ENCODE measurements at places on chromosomes 1 and 21.

GRCh38 chr1:110682898-110683297, 8.2 kb upstream of the KCNA3 start:
- no peak for DNase-seq

DNA sequence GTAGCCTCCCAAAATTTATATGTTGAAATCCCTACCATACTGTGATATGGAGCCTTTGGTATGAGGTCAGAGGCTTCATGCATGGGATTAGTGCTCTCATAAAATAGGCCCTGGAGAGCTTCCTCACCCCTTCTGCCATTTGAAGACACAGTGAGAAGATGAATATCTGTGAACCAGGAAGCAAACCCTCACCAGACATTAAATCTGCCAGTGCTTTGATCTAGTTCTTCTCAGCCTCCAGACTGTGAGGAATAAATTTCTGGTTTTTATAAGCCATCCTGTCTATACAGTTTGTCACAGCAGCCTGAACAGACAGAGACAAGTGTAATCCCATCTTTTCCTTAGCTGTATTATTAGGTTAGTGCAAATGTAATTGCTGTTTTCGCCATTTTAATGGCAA, 88.4 kb downstream of the OLFML2B start:
- DNase-seq: no peak

DNA sequence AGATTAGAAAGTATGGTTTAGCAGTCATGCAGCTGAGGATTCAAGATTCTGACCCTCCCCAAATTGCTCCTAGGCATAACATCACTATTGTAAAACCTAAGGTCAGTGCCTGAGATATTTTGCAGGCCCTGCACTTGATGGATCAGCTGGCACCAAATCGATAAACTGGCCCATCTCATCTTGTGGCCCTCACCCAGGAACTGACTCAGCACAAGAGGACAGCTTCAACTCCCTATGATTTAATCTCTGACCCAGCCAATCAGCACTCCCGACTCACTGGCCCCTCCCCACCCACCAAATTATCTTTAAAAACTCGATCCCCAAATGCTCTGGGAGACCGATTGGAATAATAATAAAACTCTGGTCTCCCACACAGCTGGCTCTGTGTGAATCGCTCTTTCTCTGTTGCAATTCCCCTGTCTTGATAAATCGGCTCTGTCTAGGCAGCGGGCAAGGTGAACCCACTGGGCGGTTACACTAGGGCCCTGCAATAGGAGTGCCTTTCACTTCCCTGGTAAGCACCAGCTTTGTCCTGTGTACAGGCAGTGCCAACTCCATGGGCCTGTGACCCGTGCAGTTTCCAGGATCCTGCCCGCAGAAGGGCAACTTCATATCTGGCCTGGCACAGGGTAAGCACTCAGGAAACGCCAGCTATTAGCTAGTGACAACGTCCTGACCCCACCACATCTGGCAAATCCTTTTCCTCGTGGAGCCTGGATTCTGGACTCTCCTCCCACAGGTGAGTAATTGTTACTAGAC, 28.7 kb upstream of the SLC2A5 start:
- no peak for DNase-seq

DNA sequence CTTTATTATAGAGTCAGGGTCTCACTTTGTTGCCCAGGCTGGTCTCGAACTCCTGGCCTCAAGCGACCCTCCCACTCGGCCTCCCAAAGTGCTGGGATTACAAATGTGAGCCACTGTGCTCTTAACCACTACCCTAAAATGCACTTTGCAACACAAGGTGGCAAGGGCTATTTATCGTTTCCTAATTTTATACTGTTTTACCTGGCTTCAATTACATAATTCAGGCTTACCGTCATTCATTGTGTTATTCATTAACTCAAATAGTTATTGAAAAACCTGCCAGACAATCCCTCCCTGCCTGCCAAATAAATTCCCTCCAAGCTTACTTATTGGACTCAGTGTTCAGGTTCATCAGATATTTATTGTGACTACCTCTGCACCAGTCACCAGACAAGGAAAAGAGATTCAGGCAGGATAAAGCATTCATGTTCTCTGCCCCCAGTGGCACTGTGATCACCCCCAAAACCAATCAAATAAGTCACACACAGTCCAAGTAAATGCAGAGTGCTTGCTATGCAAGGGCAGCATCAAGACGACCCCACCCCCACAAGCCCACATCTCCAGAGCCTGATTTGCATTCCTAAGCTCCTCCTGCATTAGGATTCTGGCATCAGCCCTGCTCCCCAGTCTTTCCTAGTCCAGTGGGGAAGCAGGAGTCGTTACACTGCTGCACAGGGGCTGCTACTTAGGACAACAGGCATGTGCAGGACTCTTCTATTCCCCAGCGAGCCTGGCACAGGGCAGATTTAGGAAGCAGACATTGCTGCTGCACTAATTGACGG, 8.1 kb downstream of the PAQR7 start:
- peak; percentile 25 for DNase-seq

- DNase-seq: peak; percentile 82
Observed at GRCh38 chr1:206706298-206706791, 21.6 kb downstream of the MAPKAPK2 start.

DNA sequence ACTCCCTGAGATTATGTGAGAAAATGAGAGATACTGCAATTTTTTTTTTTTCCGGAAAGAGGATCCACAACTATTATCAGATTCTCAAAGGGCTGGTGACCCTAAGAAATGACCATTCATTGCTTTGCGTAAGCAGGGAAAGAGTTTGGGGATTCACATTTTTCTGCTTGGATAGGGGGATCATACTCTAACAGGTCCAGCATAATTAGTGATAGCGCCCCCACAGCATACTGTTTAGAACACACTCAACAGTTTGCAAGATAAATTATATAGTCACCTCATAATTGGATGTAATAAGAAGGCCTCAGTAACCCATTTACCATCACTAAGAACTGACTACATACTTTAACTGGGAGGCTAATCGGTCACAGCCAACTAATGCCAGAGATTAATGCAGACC, 1.9 kb downstream of the CCT3 start:
- DNase-seq: no peak

DNA sequence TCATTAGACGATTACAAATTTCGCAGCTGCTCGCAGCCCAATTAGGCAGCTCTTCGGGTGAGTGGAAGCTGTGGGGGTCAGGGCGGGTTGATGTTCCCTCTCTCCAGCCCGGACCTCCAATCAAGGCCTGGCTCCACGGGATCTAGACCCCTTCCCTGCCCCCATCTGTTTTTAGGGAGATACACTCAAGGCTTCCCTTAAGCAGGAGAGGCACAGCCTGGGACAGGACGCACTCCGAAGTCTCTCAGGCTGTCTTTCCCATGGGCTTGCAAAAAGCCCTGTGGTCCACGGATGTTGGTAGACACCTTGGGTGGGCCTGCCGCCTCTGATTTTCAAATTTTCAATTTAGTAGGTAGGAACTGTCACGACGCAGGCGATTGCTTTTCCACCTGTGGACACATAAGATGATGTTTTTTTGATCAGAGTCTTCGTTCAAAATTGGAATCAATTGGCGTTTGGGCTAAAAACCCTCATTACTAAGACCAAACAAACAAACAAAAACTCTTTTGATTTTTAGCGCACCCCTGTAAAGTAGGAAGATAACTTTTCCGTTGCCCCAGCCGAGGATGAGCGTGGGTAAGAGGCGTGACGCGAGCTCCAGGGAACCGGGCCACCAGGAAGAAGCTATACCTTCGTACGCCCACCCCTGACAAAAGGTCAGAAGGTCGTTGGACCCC, 2.5 kb upstream of the LHX8 start:
- peak; percentile 51 for DNase-seq

GRCh38 chr1:185439727-185440415, 122.8 kb upstream of the IVNS1ABP start:
- DNase-seq: no peak

DNA sequence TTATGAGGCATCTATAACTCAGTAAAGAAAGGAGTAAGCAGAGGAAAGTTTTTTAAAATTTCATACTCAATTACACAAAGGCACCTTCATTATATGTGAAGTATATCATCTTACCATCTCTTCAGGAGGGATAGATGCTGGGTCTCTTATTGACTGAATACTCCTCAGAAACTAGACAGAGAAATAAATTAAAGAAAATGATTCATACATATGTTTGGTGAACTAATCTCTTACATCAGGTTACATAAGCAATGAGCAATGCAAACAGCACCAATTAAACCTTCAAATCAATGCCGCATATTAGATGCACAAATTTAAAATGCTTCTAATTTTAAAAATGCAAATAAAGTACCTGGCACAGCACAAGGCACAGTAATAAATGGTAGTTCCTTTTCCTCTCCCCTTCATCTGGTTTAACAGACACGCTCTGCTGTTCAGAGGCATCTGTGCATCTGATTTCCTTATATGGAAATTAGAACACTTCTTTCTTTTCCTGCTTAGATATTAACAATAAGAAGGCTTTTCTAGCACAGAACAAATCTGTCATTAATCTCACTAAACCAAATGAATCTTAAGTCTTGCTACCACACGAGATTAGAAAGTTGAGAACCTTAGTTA, 20.0 kb downstream of the SCYL3 start:
- no peak for DNase-seq

- no peak for DNase-seq
Observed at GRCh38 chr1:14570514-14570913, 28.0 kb upstream of the KAZN start.

DNA sequence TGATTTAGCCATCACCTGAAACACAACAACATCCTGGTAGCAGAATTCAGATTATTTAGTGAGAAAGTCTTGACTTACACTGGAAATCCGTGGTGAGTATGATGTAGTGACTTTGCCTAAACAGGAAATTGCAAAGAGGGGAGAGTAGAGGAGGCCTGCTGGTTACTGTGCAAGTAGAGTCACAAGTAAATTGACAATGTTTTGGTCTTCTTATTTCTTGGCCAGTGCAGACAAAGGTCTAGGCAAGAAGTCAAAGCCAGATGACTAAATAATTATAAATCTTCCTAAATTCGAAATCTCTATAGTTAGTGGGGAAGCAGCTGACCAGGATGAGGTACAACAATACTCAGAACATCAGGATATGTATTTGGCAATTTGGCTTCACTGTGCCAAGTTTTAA, 159.5 kb upstream of the KCTD3 start:
- DNase-seq: no peak

- DNase-seq: no peak
Observed at GRCh38 chr1:161072751-161073449, 3.2 kb upstream of the ARHGAP30 start.

GRCh38 chr1:12071892-12072291, 8.8 kb downstream of the TNFRSF8 start:
- no peak for DNase-seq

GRCh38 chr1:30011970-30012369, 711.4 kb downstream of the MATN1 start:
- no peak for DNase-seq

GRCh38 chr1:66571789-66572188, 37.8 kb downstream of the SGIP1 start:
- no peak for DNase-seq

- no peak for DNase-seq
Observed at GRCh38 chr1:208028526-208028925, 117.6 kb upstream of the CD34 start.

DNA sequence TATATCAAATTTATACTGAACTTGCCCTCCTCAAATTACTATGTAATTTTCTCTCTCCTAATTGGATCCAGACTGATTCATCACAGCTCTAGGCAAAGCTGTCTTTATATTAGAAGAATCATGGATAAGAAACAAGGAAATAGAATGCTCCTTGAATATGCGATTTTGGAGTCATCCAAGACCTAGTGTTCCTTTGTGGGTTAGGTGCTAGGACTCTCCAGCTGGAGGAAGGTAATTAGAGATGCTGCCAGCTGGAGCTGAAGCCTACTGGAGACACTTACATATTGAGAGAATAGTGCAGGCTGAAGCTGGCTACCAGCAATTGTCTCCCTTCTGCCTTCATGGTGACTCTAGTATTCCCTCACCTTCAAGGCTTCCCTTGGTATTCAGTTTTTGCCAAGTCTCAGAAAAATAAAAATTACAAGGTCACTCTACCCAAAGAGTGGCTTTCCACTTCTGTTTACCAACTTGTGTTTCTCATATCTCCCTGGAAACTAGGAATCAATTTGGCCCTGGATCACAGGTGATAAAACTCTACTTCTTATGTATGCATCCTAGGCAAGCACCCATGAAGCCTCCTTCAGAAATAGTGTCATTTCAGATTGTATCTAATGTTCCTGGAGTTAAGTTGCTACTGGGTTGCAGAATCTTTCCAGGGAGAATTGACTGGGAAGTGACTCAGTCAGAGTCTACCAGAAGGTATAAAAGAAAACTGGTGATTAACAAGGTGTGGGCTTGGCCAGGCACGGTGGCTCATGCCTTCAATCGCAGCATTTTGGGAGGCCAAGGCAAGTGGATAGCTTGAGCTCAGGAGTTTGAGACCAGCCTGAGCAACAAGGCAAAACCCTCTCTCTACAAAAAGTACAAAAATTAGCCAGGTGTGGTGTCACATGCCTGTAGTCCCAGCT, 24.4 kb upstream of the DOCK7 start:
- DNase-seq: no peak

GRCh38 chr1:164628772-164629171, 69.8 kb downstream of the PBX1 start:
- DNase-seq: no peak

GRCh38 chr1:116945421-116945820, 35.7 kb downstream of the PTGFRN start:
- DNase-seq: no peak

DNA sequence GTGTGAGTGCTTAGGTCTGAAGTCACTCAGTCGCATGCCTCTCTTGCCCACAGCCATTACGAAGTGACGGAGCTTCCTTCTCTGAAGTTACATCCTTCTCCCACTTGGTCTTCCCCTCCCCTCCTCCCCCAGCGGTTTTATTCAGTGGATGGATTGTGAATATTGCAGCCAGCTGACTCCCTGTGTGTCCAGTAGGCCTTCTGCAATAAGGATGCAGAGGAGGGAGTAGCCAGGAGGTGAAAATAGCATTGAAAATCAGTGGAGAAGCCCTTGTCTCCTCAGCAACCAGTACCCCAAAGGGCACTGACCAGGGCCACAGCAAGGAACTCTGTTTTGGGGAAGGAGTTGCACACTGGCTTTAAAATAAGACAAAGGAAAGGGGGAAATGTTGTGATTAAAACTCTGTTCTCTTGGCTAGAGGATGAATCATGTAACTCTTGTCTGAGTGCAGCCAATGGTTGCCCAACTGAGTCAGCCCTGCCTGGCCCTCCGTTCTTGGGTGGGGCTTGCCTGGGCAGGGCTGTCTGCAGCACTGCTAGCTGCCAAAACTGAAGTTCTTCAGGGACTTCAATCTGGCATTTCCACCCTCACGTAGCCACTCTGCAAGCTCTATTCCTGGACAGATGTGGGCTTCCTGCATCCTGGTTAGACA, 4.3 kb downstream of the S100A10 start:
- DNase-seq: peak; percentile 87

DNA sequence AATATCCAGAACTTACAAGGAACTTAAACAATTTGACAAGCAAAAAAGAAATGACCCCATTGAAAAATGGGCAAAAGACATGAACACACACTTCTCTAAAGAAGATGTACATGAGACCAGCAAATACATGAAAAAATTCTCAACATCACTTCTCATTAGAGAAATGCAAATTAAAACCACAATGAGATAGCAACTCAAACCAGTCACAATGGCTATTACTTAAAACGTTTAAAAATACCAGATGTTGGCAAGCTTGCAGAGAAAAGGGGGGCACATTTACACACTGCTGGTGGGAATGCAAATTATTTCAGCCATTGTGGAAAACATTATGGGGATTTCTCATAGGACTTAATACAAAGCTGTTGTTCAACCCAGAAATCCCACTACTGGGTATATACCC, 1634.0 kb downstream of the NCAM2 start:
- DNase-seq: no peak

GRCh38 chr1:165833358-165833757, 5.9 kb downstream of the UCK2 start:
- no peak for DNase-seq
